ENCODE measurements at places on chromosomes 7 and 10.

- DNase-seq = no peak
These were observed 65.5 kb upstream of the VWC2 start for GRCh38 chr7:49707891-49708290.

DNA sequence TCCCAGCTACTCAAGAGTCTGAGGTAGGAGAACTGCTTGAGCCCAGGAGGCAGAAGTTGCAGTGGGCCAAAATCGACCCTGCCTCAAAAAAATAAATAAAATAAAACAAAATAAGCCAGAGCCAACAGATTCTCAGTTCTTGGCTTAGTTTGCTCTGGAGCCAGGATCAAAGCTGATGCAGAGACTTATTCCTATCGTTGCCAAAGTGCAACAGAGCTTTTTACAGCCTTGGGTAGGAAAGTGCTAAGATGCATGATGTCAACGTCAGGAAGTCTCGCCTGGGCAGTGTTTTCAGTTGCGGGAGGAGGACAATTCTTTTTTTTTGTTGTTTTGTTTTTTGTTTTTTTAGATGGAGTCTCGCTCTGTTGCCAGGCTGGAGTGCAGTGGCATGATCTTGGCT lies 43.8 kb upstream of the CYTH3 start:
- no peak for DNase-seq

GRCh38 chr10:84194424-84195043 lies at the start of gene CDHR1:
TSS of gene CDHR1 (plus strand) at chr10:84194537. CDS start at chr10:84194761, 224 bp downstream.
- no peak for DNase-seq

DNA sequence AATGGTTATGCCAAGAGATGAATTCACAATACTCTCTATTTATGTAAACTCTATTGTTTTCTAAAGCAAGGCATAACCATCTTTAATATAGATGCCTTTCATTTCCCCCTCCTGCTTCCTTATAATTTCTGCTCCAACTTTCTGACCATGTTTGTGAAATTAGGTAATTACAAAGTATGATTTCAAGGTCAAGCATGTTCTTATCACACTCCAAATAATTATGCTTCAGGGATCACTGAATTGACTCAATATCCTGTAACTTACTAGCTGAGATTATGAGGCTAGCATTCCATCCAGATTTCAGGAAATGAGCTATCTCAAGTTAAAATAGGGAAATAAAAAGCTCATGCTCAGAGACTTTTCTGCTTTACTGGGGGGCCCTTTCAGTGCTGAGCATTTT lies 655.9 kb upstream of the IGFBP3 start:
- DNase-seq = no peak

DNA sequence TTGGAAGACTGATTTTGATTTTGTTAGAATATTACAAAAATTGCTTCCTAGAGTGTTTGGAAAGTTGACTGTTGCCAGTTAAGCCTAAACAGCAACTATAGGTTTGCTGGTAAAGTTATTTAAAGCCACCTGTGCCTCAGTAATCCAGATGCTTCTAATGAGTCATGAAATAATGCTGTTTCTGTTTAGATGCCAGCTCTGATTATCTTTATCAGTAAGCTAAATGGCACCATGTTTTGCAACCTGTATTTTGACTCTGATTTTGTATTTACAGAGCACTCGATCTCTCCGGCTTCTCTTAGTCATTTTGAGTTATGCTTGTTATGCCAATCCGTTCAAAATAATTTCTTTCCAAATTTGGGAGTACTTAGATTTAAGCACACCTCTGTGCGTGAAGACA lies 366.1 kb downstream of the EXOC4 start:
- DNase-seq = no peak

DNA sequence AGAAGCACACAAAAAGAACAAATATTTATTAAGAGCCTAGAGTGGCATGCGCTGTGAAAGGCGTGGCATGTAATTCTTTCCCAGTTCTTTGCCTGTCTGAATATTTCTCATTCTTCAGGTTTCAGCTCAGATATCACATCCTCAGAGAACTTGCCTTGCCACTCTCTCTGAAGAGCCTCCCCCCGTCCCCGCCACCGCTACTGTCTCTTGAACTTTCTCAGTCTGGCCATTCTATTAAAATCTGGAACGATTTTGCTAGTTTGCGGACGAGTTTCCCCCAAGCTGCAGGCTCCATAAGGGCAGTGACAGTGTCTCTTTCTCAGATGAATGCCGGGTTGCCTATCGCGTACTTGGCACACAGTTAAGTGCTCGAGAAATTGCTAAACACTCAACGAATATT lies 787 bp upstream of the PLEKHA1 start:
- DNase-seq = no peak

DNA sequence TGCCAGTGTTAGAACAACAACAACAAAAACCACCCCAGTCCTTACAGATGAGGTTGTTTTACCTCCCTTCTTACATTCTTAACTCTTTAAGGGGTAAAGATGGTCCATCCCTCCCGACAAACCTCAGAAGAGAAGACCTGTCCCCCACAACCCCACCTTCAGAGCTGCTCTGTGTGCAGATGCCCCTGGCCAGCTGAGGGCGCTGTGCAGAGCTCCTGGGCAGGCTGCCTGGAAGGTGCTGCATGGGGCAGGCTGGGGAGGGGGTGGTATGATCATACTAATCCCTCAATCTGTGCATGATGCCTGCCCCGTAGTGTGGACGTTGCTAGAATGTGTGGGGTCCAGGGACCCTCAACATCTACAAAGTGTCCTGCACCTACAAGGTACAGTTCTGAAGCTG lies 387.1 kb downstream of the INHBA start:
- no peak for DNase-seq

GRCh38 chr7:20385126-20385525 lies 54.4 kb downstream of the ITGB8 start:
- peak; percentile 79 for DNase-seq

- DNase-seq = no peak
These were observed 38.3 kb downstream of the SND1 start for GRCh38 chr7:127690337-127690736.

- no peak for DNase-seq
These were observed 335.8 kb upstream of the MKI67 start for GRCh38 chr10:128461991-128462390.

All from fibroblast of skin of left quadriceps (primary cell).